ENCODE measurements at places on chromosomes 4 and X. TPM values are rescaled to one million over a fixed set of nuclear protein-coding genes. Genes with fewer than 3 reads are reported as not detected.

DNA sequence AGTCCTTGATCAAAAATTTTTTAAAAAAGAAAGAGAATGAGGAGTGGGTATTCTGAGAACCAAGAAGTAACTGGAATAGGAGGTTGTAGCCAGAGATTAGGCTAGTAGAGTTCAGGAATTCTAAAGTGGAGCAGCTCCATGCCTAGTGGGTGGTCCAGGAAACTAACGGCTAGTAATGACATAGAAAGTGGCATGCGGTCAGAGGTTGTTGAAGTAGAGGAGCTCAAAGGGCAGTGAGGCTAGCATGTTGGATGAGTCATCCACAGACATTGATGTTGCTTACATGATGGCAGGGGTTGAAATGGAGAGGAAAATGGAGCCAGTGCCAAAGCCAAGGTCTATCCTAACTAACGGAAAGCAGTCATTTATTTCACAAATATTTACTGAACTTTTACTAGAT lies 42.1 kb downstream of the TEX13B start:
- no peak for DNase-seq

GRCh38 chrX:17747692-17748091 lies 10.4 kb downstream of the SCML1 start:
- no peak for DNase-seq

GRCh38 chr4:164293203-164293602 lies 460.7 kb upstream of the SMIM31 start:
- DNase-seq = no peak

The AMELX gene
- not detected for polyA plus RNA-seq

DNA sequence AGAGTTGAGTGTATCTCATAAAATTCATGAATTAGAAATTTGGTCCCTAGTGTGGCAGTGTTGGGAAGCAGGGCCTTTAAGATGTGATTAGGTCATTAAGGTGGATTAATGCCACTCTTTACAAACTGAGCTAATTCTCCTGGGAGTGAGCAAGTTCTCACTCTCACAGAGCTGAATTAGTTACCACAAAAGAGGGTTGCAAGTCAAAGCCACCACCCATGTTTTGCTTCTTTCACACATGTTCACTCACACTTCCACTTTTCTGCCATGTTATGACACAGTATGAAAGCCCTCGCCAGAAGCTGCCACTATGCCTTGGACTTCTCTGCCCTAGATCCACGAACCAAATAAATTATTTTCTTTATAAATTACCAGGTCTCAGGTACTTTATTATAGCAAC lies 332.1 kb downstream of the ARAP2 start:
- DNase-seq = no peak

DNA sequence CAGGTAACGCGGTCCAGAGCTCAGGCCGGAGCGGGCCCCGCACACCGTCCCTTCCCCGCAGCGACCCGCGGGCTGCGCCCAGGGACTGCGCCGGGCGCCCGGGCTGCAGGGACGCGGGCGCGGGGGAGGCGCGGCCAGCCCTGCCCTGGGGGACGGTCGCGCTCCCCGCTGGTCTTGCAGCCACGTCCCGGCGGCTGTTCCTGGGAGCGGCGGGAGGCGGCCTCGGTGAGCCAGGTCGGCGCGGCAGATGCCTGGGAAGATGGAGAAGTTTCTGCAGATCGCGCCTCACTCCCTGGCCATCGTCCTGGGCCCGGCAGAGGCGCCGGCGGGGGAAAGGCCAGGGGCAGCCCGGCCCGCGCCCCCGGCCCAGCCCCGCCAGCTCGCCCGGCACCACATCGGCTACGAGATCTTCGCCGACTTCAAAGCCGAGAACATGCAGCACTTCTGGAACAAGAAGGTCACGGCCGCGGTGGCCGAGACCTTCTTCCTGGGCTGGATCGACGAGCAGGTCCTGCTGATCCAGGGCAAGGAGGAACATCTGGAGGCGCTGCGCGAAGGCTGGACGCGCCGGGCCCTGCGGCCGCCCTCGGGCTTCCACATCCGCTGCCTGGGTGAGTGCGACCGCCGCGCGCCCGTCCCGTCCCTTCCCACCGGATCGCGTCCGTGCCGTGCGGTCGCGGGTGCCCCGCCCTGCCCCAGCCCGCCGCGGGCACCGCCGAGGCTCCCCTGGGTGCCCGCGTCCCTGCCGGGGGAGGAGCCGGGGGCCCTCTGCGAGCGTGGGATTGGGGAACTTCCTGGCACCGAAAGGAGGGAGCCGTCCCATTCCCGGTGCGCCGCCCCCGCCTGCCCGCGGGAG lies 107.4 kb upstream of the STOX2 start:
- DNase-seq = no peak

Data from AG04450 (cell line).